Upper lobe of right lung (tissue), 1 donor: ENCODE measurements at places on chromosomes 16 and 17. TPM values are rescaled to one million over a fixed set of nuclear protein-coding genes. Genes with fewer than 3 reads are reported as not detected.

- DNase-seq: no peak
Measured at GRCh38 chr16:22857296-22858025, 43.5 kb downstream of the HS3ST2 start.

DNA sequence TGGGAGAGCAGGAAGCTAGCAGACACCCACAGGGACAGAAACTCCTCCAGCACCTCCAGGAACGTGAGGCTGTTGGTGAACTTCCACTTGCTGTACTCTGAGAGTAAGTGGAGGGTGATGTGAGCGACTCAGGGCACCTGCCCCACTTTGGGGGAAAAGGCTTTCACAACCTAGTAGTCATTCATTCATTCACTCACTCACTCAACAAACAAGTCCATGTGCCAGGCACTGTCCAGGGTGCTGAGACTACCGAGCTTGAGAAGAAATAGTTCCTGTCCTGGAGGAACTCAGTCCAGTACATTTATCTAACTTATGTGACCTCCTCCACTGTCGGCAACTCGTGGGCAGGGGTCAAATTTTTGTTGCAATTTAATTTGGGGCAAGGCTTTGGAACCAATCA is 26.6 kb downstream of the LGALS9 start:
- DNase-seq: peak; percentile 40

- no peak for DNase-seq
Measured at GRCh38 chr17:200586-200985, 19.1 kb upstream of the DOC2B start.

GRCh38 chr17:19418251-19418992 is 7.4 kb downstream of the RNF112 start:
- no peak for DNase-seq

DNA sequence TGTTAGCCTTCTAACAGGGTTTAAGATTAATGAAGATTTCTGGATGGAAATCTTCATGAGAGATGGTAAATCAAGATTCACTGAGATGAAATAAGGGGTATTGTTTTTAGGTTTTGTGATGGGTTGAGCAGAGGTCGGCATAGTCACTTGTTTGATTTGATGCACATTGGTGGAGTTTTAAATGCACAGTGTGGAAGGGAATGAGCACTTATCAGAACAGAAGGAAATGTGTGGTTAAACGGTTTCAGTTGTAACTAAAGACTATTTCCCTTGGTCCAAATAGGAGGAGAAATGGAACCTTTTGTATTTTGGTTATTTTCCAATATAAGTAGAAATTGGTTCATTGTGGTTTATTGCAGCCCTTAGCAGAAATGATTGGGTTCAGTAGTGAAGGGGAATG is 34.1 kb downstream of the CBFB start:
- no peak for DNase-seq

DNA sequence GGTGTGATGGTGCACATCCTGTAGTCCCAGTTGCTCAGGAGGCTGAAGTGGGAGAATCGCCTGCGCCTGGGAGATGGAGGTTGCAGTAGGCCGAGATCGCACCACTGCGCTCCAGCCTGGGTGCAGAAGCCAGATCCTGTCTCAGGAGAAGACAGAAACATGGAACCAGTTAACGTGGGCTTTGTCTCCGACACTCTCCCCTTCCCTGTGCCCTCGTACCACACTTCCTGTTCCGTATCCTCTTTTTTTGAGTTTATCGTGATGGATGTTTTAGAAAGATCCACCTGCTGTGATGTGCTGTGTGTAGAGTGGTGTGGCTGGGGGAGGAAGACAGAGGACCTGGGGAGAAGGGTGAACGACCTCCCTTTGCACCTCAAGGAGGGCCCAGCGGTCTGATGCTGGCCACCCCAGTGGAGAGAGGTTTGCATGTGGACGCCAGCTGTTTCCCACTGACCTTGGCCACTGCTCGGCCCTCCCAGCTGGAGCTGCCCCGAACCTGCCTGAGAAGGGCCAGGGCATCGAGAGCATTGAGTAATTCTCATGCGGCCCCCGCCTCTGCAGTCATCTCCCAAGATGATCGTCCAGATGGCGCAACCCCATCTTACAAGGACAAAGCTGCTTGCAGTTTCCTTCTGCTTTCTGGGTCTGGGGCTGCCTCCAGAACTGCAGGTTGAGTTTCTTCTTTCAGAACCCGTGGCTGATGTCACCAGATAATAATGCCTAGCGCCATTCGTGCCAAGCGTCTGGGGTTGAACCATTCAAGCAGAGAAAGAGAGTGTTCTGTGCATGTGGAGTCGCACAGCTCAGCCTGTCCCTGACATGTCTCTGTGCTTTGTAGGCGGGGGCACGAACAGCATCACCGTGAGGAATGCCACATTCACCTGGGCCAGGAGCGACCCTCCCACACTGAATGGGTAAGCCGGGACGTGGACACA is 126.3 kb downstream of the ABCC1 start:
- DNase-seq: peak; percentile 82

DNA sequence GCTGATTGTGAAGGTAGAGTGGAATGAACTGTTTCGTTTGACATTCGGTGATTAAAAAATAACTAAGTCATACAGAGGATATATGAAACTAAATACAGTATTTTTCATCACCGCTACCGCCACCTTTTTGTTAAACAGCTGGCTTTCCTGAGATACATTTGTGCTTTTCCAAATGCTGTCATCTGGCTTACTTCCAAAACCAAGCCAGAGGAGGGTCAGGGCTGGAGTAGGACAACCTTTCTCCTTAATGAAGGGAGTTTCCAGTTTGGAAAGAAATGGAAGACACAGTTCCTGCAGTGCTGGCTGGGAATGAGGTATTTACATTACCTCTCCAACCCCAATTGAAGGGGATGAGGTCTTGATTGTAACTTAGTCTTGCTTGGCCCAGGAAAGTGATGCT is 3.2 kb downstream of the TNRC6C start:
- DNase-seq: no peak

DNA sequence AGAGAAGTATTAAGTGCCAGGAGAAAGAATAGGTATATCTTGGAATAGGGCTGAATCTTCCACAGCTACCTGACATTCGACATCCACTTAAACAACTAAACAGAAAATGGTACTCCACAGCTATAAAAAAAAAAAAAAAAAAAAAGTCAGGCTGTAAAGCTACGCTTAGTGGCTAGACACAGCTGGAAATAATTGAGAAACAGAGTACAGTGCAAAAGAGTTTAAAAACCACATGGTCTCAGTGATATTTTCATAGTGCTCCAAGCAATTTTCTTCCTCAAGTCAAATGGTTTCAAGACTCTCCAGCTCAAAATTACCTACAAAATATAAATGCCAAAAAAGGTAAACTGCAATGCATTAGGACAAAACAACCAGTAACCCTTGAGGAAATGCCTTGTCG is 607.1 kb downstream of the KCNJ2 start:
- no peak for DNase-seq

DNA sequence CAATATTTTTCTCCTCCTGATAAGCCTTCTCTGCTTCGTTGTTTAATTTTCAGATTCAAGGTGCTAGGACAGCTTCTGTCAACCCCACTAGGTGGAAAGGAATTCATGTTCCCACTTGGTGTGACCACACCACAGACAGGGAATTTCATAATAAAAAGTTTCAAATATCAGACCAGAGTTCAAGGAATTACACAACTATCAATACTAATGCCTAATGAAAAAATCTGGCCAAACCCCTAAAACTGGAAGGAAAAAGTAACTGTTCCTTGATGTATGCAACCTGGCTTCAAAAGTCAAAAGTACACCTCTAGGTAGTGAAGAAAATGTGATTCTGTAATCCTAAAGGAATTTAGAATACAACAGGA is 87.8 kb upstream of the CORO6 start:
- no peak for DNase-seq

- DNase-seq: no peak
Measured at GRCh38 chr16:11032000-11032921, 87.9 kb downstream of the CLEC16A start.

- no peak for DNase-seq
Measured at GRCh38 chr16:27640277-27640600, 90.3 kb downstream of the KATNIP start.

- no peak for DNase-seq
Measured at GRCh38 chr17:10052106-10052813, 146.1 kb downstream of the GAS7 start.

- no peak for DNase-seq
Measured at GRCh38 chr17:34542700-34543336, 36.6 kb upstream of the TMEM132E start.

DNA sequence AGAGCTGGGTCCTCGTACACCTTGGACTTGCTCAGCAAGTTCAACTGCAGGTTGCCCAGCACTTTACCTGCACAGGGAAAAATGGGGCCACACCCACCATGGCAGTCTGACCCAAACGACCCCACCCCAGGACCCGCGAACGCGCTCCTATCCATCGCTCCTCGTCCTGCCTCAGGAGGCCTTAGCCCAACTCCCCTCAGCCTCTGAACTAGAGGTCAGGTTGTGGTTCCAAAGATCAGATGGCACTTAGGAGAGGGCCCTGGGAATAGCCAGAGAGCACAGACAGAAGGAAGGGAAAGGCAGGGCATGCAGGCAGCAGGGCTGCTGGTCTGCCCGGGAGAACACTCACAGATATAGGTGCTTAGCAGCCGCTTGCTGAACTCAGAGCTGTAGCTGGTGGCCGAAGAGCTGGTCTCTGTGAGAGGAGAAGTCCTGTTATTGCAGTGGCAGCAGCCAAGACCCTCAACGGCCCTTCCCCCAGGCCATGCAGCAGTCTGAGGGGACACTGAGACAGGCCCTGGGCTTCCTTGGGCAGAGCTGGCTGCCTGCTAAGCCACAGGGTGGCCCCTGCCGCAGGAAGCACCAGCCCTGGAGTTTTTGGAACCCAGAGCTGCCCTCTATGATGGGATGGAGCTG is 6.9 kb downstream of the ZACN start:
- no peak for DNase-seq

- DNase-seq: no peak
Measured at GRCh38 chr17:36066365-36066985, 2.4 kb downstream of the CCL18 start.

- DNase-seq: peak; percentile 51
Measured at GRCh38 chr17:40540448-40540847, 24.8 kb downstream of the CCR7 start.

LRRC36 gene
- 27.4 TPM for total RNA-seq

ZNF263 gene
- 27.6 TPM for total RNA-seq

WNK4 gene
- 0.38 TPM for total RNA-seq

OTOA gene
- total RNA-seq: 0.90 TPM

NTN3 gene
- not detected for total RNA-seq

NPIPA5 gene
- total RNA-seq: 12.0 TPM

SPN gene
- 70.7 TPM for total RNA-seq

VTN gene
- total RNA-seq: 1.3 TPM

GNAO1 gene
- total RNA-seq: 1.8 TPM
